ENCODE measurements at places on chromosomes 5 and 9.

DNA sequence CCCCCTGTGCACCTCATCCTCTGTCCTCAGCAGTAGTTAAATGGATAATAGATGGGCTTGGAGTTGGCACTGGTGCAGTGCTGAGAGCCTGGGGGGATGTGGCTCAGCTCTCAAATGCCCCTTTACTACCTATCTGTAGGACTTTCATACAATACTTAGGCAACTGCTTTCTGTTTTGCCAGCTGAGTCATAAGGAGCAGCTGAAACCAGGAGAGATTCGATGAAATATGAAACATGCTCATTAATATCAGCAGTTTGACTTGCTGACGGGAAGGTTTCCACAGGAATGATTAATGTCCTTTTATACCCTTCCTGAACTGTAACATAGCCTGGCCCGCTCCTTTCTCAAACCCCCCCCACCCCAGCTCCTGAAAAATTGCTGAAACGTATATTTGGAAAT lies 142.6 kb downstream of the SAXO1 start:
- DNase-seq: no peak

GRCh38 chr9:83304686-83305085 lies 233.5 kb downstream of the FRMD3 start:
- DNase-seq: no peak

DNA sequence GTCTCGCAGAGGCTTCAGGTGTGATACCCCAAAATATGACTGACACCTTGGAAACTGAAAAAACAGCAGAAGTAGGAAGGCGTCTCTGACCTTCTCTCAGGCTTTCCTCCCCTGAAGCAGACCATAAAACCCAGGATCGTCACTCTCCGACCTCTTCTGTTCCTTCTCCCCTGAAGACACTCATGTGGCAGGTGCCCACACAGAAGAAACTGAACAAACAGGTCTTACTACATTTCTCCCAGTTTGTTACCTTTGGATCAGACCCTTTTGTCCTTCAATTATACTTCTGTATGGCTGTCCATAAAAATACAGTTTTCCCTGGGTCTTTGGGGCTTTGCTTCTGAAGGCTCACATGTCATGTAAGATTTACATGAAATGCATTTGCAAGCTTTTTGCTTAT lies 10.3 kb upstream of the PRUNE2 start:
- no peak for DNase-seq

GRCh38 chr5:100479079-100479688 lies 56.0 kb upstream of the FAM174A start:
- DNase-seq: no peak

DNA sequence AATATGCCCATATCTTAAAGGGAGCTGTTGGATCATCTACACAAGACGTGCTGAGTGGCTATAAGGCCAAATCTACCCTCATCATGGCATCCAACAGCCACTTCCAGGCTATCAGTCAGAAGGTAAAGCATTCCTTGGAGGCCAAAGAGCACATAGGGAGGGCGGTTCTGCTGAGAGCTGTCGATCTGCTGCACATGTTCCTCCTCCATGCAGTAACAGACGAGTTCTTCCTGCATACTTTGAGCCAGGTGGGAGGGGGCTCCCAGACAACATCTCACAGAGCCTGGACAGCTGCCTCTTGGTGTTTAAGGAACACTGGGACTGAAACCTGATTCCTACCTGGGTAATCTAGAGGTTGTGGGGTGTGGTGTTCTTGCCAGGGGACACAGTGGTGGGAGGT lies 93.3 kb upstream of the RAI14 start:
- DNase-seq: no peak

DNA sequence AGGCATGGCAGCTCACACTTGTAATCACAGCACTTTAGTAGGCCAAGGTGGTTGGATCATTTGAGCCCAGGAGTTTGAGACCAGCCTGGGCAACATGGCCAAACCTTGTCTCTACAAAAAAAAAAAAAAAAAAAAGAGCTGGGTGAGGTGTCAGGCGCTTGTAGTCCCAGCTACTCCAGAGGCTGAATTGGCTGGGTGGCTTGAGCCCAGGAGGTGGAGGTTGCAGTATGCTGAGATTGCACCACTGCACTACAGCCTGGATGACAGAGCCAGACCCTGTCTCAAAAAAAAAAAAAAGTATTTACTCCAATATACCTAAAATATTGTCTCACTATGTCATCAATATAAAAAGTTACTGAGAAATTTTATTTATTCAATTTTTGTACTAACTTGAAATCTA lies 2.8 kb downstream of the SCAI start:
- DNase-seq: no peak

- no peak for DNase-seq
These were observed 152.7 kb upstream of the ACTBL2 start for GRCh38 chr5:57635146-57635777.

- no peak for DNase-seq
These were observed 3.2 kb downstream of the ZNF366 start for GRCh38 chr5:72503888-72504491.

DNA sequence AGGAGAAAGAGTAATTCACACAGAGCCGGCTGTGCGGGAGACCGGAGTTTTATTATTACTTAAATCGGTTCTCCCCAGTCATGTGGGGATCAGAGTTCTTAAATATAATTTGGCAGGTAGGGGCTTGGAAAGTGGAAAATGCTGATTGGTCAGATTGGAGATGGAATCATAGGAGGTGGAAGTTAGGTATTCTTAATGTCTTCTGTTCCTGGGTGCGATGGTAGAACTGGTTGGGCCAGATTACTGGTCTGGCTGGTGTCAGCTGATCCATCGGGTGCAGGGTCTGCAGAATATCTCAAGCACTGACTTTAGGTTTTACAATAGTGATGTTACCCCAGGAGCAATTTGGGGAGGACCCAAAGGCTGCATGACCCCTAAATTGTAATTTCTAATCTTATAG lies 4.6 kb upstream of the CERCAM start:
- DNase-seq: no peak

- no peak for DNase-seq
These were observed 284.3 kb upstream of the IRX4 start for GRCh38 chr5:2166979-2167377.

DNA sequence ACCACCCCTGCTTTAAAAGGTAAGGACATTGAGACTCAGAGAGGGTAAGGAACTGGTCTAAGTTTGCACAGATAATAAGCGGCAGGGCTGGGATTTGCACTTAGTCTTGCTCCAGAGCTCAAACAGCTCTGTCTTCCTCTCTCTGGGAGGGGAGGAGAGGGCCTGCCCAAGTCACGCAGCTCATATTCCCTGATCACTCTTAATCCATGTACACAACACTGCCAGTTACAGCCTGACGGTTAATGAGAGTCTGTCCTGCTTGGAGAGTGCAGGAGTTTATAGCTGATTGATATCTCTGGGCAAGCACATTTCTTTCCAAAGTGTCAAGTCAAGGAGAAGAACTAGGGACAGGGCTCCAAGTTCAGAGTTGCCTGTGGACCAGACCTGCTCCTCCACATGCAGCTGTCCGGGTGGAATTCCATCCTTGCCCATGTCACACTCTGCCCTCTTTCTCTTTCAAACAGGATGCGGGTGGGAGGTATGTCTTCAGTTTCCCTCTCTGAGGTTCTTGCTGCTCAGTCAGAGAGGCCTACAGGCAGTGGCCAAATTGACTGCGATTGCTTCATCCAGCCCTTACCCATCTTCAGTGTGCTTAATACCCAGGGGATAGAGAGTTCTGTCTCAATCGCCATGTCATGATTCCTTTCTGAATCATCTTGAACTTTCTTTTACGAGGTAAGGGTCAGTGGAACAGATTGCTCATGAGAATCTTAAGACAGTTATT lies 54.5 kb downstream of the GALNT12 start:
- DNase-seq: peak; percentile 14

DNA sequence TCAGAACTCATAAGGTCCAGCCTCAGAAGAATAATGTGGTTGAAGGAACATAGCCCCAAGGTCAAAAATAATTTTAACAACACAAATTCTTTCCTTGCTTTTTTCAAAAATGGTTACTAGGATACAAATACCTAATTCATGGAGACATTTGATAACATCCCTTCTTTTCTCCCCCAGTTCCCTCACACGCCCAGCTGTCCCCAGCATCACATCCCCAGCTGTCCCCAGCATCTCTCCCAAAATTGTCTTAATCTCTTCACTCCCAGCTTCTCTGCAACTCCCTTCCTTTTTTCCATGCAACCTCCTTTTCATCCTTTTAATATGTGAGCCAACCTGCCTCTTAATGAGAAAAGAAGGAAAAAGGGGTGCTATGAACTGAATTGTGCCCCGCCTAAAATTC lies 77.8 kb downstream of the FSTL4 start:
- no peak for DNase-seq

DNA sequence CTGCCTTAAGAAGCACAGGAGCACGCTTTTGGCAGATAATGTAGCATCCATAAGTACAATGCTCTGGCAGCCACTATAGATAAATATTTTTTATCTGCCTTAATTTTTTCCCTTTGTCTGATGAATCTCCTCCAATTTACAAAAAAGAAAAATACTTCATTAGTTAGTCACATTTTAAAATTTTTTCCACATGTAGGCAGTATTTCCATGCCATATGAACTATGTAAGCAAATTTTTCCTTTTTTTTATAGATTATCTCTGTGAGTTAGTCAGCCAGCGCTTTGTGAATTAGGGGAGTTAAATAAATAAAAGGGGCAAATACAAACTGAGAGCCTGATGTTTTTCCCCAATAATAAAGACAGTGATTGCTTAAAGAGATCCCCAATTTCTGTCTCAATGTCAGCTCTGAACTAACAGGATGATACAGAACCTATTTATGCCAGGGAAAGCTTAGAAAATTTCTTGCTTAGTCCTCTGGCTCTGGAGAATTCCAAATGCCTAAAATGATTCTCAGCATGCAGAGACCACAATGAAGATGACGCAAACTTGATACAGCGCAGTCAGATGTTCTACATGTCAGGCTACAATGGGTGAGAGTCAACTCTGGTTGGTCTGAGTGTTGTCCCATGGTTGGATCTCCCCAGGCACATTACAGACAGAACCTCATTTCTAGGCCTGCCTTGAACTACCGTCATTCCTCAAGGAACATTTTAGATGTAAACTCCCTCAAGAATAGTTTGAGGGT lies 390.4 kb upstream of the CDH6 start:
- no peak for DNase-seq

DNA sequence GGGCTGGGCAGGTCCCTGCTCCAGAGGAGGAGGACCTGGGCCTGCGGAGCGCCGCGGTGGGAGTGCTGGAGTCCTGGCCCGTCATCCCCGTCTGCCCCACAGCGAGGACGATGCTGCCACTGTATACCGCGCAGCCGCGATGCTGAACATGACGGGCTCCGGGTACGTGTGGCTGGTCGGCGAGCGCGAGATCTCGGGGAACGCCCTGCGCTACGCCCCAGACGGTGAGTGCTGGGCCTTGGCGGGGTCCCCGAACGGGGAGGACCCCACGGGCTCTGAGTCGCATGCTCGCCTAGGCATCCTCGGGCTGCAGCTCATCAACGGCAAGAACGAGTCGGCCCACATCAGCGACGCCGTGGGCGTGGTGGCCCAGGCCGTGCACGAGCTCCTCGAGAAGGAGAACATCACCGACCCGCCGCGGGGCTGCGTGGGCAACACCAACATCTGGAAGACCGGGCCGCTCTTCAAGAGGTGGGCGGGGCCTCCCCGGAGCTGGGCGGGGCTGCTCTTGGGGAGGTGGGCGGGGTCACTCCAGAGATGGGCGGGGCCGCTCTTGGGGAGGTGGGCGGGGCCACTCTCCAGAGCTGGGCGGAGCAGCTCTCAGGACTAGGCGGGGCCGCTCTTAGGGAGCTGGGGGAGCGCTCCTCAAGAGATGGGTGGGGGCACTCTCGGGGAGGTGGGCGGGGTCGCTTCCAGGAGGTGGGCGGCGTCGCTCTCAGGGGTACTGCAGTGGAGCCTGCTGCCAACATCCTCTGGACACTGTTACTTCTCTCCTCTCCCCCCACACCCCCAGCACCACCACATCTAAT lies 13.1 kb downstream of the LRRC26 start:
- peak; percentile 10 for DNase-seq

All from CD14-positive monocyte (primary cell).